Stimulated activated CD4-positive, alpha-beta T cell treated with anti-CD3 and anti-CD28 coated beads, Interleukin-15, amount 100 ng/mL, for 1 hour (primary cell): ENCODE measurements at places on chromosomes 16 and 17.

DNA sequence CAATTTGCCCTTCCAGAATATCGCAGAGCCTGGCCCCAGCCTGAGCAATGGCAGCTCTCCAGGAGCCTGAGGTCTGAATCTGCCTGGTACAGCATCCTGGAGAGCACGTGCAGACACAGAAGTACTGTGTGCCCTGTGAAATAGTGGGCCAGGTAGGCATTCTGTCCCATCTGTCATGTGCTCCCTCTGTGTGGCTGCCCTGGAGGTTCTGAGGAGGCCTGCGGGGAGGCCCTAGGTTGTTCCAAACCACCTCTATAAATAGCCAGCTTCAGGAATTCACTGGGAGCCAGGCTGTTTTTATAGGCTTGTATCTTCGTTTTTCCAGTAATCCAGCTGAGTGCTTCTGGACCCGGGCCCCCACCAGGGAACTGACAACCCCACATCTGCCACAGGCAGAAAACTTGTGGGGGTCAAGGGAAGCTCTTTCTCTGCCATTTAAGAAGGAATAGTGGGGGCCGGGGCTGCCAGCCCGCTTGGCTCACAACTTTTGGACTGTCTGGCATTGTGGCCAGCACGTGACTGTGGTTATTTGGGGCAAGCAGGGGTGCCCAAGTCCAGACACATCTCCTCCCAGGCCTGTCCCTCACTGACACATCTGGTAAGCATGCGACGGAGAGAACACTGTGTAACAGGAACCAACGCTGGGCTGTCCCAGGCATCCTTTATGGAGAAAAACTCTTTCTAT lies 356.3 kb upstream of the TNRC6C start:
- DNase-seq, result no peak

DNA sequence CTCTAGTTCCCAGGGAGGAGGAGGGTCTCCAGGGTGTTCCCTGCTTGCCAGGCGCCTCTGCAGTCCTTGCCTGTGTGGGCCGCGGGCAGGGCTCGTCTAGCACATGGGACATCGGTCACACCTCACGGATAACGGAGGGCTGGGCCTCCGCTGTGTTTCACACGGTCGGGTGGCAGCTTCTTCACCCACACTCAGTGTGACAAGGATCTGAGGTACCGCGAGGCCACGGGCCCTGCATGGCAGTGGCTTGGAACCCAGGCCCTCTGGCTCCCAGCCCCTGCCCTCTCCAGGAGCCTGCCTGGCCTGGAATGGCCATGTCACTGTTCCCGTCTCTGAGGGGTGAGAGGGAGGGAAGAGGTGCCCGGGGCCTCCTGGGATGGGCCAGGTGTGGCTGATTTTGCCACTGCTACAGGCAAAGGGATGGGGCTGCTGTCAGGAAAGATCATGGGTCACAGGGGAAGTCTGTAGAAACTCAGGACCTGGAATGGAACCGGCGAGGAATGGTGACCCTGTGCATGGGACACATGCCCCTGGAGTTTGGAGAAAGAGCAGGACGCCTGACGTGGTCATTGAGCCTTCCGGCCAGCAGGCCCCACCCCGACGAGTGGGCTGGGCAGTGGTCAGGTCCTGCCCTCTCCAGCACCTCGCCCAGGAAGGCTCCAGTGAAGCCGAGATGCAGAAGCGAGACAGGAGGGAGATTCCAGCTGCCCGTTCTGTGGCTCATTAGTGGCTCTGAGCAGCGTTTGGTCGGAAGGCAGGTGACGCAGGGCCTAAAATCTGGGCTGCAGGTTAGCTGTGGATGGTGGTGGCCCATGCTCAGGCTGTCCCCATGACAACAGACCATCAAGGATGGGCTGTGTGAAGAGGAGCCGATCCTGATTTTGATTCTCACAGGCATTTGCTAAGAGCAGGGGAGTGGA lies 76.5 kb upstream of the GSE1 start:
- no peak for DNase-seq

DNA sequence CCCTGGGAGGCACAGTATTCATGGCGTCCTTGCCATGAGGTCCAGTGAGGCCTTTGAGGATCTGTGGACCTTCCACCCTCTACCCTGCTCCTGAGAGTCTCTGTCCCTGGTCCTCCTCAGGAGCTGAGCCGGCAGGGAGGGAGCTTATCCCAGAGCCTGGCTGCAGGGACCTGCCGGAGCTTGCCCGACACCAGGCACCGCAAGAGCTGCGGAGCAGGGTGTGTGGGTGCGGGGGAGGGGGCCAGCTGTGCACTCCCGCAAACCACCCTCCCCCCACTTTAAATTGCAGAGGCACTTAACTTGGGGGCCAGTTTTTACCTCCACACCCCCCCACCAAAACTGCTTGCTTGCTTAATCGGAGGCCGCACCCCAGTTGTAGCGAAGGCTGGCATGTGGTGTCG lies 609 bp upstream of the ZNF750 start:
- no peak for DNase-seq

DNA sequence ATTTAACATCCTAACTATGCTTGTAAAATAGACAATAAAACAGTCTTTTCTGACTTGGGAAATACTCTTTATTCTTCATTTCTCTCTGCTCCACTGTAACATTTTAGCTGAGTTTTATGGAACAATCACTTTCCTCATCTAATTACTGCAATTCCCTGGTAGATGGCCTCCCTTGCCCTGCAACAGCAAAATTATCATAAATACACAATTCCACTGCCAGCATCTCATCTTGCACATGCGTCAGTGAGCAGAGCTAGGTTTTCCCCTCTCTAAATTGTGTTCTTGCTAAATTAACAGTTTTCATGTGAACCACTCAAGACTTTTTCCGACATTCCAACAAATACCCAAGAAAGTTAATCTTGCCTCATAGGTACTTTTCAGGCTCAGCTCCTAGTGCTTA lies 920.9 kb upstream of the GOT2 start:
- no peak for DNase-seq

DNA sequence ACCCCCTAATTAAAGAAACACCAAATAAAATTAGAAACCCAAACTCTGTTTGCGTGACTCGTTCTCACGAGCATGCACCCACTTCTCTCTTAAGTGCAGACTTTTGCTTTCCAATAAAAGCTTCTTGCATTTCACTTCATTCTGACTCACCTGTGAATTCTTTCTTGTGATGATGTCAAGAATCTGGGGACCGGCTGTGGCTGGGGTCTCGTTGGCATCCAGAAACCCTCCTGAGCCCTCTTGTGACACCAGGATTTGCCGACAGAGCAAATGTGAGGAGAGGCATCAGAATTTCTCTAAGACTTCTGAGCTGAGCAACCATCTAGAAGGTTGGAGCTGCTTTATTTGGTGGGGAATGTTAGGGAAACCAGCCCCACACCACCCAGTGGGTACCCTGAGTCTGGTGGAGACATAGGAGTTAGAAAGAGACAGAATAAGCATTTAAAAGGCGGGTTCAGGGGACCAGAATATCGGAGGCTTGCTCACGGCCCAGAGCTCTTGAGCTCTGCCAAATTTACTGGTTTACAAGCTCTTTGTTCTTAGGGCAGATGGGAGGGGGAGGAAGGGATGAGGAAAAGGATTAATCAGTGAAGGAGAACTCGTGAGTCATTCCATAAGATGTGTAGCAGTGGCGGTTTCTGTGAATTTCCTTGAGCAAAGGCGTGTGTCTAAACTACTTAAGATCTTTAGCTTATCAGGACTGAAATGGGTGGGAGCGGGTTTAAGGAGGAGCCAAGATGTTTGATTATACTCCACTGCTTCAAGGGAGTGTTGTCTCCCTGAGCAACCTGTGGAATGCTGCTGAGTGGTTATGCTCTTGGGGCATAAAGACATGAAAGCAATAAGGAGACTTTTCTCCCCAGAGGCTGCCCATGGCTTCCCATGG lies 24.2 kb upstream of the TMC5 start:
- no peak for DNase-seq

DNA sequence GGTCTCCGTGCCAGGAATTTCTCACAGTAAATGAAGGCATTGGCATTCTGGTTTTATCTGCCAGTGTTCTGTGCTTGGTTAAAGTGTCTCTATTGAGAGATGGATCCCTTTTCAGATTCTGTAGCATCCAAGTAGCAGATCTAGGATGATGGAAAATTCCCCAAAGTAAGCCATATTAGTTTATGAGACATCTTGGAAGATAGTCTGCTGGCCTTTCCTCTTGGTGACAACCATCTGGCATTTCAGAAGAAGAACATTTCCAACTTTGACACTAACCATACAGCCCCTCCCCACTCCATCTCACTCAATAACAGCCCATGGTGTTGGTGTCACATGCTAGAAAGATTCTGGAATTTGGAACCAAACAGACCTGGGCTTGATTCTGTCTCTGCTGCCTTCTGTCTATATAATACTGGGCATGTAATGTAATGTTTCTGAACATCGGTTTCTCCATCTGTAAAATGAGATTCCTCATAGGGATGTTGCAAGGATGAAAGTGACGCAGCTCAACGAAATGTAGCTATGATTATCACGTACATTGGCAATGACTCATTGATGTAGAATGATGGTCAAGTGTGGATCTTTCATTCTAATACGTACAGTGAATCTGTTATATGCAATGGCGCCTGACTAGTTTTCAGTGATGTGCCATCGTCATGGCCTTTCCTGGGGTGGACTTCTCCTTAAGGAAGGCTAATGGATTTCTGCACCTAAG lies 32.6 kb upstream of the PIRT start:
- DNase-seq, result no peak

GRCh38 chr17:40209404-40210093 lies 9.6 kb upstream of the WIPF2 start:
- DNase-seq, result no peak
